Left ventricle myocardium superior (tissue), 1 donor: ENCODE measurements at places on chromosomes 3 and 15. TPM values are rescaled to one million over a fixed set of nuclear protein-coding genes. Genes with fewer than 3 reads are reported as not detected.

DNA sequence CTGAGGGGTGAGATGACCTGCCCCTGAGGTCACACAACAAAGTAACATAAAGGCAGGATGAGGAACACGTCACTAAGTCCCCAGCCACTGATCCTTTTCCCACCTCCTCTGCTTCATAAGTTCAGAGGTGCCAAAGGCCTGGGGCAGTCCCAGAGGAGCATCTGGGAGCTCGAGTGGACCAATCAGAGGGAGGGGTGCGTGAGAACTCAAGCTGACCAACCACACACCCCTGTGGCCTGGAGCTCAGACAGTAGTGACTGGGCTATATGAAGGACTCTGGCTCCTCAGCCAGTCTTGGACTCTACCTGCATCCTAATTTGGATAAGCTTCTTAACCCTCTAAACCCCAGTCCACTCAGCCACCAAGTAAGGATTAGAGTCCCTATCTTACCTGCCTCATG is 28.0 kb upstream of the CAV3 start:
- no peak for DNase-seq

- DNase-seq: no peak
Measured at GRCh38 chr15:63893866-63894661, 60.3 kb upstream of the HERC1 start.

The TRPM1 gene
- total RNA-seq: not detected

The NTRK3 gene
- 4.0 TPM for total RNA-seq

GRCh38 chr15:48413304-48413703 is 82.1 kb downstream of the DUT start:
- DNase-seq: no peak

The LMCD1 gene
- total RNA-seq: 37.9 TPM

GRCh38 chr3:108528459-108529252 is 18.3 kb upstream of the MYH15 start:
- DNase-seq: no peak

DNA sequence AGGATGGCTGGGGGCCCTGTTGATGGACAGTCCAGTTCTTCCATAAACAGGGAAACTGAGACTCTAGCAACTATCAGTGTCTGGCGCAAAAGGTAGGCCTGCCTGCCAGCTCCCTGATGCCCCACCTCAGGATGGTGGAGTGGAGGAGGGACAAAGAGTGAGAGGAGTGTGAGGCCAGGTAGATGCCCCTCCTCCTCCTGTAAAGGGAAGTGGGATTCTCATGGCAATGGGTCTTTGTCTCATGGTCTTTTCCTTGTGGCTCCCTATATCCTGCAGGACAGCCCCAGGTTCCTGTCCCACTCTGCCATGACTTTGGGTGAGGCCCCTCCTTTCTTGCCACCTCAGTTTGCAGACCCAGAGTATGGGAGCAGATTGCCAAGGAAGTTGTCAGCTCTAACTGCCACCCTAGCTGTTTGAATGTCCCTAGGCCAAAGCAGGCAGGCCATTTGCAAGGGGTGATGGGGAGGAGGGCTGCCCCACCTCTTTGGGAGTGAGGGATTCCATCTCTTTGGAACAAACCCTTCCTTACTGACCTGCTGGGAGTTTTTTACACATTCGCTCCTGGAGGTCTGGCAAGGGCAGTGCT is 2.8 kb upstream of the DNAH1 start:
- no peak for DNase-seq

- DNase-seq: no peak
Measured at GRCh38 chr15:57923750-57924149, 141.8 kb downstream of the ALDH1A2 start.

DNA sequence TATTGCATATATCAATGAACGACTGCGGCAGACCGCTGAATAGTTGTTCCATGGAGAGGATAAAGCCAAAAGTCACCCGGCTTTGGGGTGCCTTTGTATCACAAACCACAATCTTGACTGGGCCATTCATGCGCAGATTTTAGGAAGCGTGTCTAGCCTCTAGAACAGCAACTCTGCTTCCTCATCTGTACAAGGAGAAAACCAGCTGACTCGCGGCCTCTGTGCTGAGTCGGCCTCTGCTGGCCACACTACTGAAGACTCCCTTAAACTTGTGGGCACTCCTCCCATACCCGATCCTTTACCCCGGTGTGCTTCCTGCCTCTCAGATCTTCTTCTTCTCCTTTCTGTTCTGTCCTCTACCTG is 872 bp downstream of the DLEC1 start:
- peak; percentile 73 for DNase-seq

GRCh38 chr3:163605915-163606314 is 1472.4 kb downstream of the SI start:
- no peak for DNase-seq

The ROPN1 gene
- total RNA-seq: not detected

GRCh38 chr3:105730801-105731354 is 137.9 kb downstream of the CBLB start:
- no peak for DNase-seq

The CTDSPL2 gene
- total RNA-seq: 17.2 TPM

GRCh38 chr3:29067007-29067406 is 213.9 kb upstream of the RBMS3 start:
- DNase-seq: no peak

The SLC28A1 gene
- 0.50 TPM for total RNA-seq

- DNase-seq: no peak
Measured at GRCh38 chr15:83928392-83928734, 274.4 kb downstream of the ADAMTSL3 start.
